Activated CD4-positive, alpha-beta memory T cell treated with anti-CD3 and anti-CD28 coated beads, Interleukin-2, amount 10 ng/mL, durations not matched to agents 7 days and 5 days (primary cell): ENCODE measurements at places on chromosomes 2 and 18.

DNA sequence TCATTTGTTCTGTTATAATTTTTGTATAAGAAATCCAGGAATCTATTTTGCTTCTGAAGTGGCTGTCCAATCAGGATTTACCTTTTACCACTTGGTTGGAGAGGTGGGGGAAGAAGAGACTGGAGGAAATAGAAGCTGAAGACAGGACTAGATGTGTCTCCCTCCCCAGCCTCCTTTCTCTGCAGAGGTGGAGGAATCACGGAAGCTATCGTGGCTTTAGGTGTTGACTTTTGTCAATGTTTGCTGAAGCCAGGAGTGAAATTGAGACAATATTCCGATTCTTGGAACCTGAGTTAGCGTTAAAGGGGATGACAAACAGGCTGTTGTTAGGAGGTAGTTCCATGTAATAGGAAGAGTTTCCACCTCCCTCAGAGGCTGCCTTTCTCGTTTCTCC is 43.5 kb downstream of the PDCL3 start:
- DNase-seq, result no peak

DNA sequence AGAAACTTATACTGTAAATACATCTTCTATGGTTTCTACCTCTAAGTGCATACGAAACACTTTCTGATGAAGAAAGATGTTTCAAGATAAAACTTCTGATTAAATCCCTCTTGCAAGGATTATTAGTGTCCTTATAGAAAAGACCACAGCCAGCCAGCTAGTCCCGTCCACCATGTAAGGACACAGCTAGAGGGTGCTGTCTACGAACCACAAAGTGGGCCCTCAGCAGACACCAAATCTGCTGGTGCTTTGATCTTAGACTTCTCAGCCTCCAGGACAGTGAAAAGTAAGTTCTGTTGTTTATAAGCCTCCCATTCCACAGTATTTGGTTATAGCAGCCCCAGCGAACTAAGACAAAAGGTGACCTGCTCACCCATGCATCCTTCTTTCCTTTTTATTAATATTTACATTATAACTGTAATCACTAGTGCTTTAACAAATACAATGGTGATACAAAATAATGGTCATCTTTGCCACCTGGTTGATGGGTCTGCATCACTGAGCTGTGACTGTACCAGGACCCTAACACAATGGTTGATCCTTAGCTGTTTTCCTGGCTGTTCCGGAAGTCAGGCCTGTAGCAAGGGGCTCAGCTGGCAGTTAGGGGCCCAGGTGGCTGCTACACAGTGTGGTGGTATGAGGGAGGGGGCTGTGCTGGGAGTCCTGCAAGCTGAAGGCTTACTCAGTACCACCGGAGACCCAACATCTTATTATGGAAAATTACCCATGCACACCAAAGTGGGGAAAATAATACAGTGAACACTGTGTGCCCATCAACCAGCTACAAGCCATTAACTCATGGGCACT is 108.5 kb upstream of the SMAD7 start:
- DNase-seq, result no peak

DNA sequence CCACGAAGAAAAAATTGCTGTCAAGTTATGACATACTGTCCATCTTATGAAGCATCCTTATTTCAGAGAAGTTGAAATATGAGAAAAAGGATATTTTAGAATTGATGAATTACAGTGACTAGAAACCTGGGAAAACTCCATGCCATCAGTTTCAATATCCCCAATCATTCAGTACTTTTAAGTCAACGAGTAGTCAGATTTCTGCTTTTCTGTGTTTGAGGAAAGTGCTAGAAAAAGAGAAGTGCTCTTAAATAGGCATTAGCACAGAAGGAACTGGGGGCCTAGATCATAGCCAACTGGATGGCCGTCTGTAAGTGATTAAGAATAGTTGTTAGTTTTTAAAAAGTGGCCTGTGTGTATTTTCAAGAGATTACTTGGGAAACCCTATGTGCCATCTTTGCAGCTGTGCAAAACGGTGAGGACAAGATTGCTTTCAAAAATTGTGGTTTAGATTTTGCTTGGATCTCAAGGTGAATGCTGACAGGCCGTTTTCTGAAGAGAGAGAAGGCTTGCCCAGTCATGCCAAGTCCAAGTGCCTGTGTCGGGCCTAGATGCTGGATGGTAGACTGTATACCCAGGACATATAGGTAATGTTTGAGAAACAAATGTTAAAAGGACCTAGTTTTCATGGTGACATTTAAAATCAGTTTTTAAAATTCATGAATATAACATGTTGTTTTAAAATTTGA is 5.1 kb downstream of the NEDD4L start:
- DNase-seq, result no peak

DNA sequence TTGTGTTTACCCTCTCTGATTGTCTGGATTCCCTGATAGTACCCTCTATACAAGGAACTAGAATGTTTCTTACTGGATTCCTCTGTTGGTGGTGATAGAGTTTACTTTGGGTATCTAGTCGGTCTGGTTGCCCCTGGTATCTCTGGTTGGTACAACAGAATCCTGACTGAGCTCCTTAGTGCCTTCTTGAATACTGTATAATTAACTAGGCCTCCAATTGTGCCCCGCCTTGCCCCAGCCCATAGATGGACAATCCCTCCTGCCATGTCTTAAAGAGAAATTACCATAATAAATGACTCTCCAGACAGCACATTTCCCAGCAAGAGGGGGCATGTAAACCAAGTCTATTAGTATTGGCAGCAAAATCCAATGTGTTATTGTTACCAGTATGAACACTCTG is 2.3 kb downstream of the SCN1A start:
- no peak for DNase-seq

DNA sequence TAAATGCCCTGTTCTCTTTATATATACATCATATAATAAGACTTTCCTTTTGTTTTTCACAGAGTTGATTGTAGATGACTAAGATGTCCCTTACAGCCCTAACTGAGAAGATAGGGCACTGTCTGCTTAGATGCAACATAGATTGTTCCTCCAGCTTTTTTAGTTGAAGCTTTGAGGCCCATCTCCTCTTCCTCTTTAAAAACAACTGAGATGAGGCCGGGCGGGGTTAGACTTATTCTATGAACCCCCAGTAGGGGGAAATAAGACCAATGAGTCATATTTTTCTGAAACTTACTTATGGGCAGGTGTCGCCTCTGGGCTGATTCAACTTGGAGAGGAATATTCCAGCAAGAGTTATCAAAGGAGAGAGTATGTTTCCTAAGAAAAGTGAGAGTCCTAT is 84.6 kb downstream of the FBXO15 start:
- no peak for DNase-seq

- peak; percentile 58 for DNase-seq
These were observed 77.3 kb upstream of the UPP2 start for GRCh38 chr2:158024288-158024898.

GRCh38 chr18:79327199-79327721 is 68.5 kb upstream of the NFATC1 start:
- DNase-seq, result no peak

DNA sequence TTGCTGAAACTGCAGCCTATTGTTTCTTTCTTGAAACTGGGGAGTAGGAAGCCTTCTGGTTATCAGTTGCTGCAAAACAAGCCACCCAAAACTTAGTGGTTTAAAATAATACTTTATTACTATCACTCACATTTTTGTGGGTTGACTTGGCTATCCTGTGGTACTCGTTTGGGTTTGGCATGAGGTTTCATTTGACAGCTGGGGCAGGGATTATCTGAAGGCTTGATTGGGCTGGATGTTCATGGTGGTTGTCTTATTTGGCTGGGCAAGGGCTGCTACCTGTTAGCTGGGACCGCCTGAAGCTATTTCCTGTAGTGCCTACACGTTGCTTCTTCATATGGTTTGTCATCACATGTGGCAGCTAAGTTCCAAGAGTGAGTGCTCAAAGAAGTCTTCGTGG is 122.3 kb downstream of the PLCL1 start:
- no peak for DNase-seq

GRCh38 chr2:79971807-79972206 is 332.7 kb downstream of the LRRTM1 start:
- no peak for DNase-seq

GRCh38 chr18:6086731-6087130 is 191.4 kb upstream of the TMEM200C start:
- DNase-seq, result no peak

GRCh38 chr2:182715121-182715891 is 751 bp upstream of the DNAJC10 start:
- no peak for DNase-seq

- DNase-seq, result no peak
These were observed 242.1 kb upstream of the RND3 start for GRCh38 chr2:150729495-150729955.

- no peak for DNase-seq
These were observed 382.7 kb downstream of the LNPK start for GRCh38 chr2:175619179-175620045.

DNA sequence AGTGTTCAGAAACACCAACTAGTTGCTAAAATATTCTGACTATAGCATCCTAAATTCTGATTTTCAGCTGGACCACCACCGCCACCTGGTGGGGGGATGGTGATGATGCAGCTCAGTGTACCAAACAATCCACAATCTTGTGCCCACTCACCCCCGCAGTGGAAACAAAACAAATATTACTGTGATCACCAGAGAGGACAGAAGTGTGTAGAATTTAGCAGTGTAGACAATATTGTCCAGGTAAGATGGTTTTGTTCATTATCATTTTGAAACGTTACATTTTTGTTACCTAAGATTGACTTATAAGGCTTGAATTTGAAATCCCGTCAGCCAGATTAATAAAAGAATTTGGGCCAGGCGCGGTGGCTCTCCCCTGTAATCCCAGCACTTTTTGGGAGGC is 31.7 kb upstream of the UBXN4 start:
- peak; percentile 73 for DNase-seq

DNA sequence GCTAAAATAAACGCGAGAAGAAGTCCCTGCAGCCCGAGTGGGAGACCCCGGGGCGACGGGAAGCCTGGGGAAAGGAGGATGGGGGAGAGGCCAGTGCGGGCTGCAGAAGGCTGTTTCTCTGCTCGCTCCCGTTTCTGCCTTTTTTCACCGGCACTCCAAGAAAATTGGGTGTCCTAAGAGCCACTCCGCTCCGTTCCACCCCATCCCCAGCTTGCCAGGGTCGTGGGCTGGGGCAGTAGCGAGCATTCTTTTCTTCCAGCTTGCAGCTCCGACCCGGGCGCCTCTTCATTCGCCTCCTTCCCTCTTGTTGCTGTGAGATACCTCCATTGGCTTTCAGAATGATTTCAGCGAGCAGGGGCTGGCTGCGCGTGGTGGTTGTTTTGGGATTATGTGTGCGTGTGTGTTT is 1.1 kb downstream of the HOXD3 start:
- no peak for DNase-seq

- DNase-seq, result no peak
These were observed 491.2 kb upstream of the DDX18 start for GRCh38 chr2:117323331-117323730.

DNA sequence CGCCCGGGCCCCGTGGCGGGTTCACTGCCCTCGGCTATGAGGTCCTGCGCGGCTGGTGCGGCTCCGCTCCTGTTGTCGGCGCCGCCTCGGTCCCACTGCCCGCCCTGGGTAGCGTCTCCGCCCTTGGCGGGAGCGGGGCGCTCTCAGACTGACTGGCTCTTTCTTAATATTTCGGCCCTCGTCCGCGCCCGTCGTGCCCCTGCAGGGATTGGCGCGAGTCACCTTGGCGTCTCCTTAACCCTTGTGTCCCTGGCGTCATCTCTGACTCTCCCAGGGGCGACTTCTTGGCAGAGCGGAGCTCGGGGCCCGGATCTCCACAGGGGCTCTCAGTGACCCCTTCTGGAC is 1.3 kb downstream of the PTMA start:
- DNase-seq, result peak; percentile 52

GRCh38 chr2:70767079-70767698 is 811 bp downstream of the ADD2 start:
- no peak for DNase-seq

DNA sequence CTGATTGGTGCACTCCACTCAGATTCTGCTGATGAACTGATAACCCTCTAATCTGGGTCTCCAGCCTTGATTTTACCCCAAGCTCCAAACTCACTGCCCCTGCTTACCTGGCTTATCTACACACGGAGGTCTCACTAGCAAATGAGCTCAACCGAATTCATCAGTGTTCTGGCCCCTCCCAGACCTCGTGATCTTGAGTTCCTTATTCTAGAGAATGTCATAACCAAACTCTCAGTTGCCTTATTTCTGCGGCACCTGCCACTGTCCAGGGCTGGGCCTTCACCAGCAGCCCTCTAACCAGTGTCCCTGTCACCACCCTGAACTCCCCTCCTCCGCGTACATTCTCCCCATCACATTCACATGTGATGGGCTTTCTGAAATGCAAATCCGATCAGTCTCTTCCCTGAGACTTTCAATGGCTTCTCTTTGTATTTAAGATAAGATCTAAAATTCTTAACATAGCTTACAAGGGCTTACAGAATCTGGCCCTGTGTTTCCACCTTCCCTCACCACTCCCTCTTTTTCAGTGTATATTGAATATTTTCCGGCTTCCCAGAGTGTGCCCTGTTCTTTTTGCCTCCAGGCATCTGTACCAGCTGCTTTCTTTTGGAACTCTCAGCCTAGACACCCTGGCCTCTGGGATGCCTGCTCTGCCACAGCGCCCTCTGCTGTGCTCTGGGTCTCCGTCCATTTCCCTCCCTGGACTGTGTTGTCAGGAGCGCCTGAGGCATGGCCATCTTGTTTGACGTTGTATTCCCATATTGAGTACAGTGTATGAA is 31.1 kb downstream of the NAB1 start:
- peak; percentile 57 for DNase-seq

DNA sequence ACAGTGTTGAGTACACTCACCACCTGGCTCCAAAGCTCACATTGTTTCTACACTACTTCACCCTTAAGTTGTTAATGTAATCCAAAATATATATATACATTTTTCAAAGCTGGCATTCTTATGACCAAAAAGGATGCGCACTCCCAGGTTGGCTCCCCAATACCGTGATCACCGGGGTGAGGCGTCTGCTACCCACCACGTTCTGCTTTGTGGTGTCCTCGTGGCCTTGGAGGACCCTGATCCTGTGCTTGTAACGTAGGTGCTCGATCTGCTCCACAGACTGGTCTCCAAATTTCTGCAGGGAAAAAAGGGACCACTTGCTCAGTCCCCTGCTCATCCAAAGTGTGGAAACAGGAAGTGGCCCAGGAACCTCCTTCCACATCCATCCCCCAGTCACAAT is 25.8 kb downstream of the RPL31 start:
- no peak for DNase-seq

DNA sequence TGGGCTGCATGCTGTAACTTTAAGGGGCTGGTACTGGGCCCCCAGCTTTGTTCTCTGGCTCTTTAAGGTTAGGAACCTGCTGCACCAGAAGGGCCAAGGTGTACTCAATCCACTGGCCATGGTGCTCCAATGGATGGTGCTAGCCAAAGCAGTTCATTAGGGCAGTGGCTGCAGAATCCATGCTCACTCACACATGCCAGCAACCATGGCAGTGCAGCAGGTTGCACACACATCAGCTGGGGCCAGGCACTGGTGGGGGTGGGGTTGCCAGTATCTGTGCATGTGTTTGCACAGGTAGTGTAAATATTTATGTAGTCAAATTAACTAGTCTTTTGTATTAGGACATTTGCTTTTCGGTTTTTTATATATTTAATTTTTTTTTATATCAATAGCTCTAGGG is 228.3 kb upstream of the EPC2 start:
- no peak for DNase-seq

DNA sequence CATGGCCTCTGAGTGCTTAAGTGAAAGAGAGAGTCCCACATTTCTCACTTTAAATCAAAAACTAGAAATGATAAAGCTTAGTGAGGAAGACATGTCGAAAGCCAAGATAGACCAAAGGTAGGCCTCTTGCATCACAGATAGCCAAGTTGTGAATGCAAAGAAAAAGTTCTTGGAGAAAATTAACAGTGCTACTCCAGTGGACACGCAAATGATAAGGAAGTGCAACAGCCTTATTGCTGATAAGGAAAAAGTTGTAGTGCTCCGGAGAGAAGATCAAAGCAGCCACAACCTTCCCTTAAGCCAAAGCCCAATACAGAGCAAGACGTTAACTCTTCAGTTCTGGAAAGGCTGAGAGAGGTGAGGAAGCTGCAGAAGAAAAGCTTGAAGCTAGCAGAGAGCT is 32.1 kb downstream of the PSMD1 start:
- DNase-seq, result no peak
